ENCODE measurements at places on chromosomes 7 and 10.
A peak's percentile ranks its signal among the peaks of the same experiment; 100 is the strongest.

- no peak for DNase-seq
- no peak overlapping the region for H3K27ac ChIP-seq
- H3K27me3 ChIP-seq = no peaks in the 10 kb centered on the region
- no peaks in the 10 kb centered on the region for H3K4me1 ChIP-seq
Observed at GRCh38 chr7:14754631-14755030, 147.9 kb downstream of the DGKB start.

- peaks cover 15% of the 10 kb centered on the region for H3K36me3 ChIP-seq
- H3K4me3 ChIP-seq = peak overlapping the region; percentile 92
- H3K27me3 ChIP-seq = no peaks in the 10 kb centered on the region
Observed at GRCh38 chr7:24981171-24981951, 1.4 kb upstream of the OSBPL3 start.

GRCh38 chr10:128448796-128449195 is 322.6 kb upstream of the MKI67 start:
- no peaks in the 10 kb centered on the region for H3K4me1 ChIP-seq
- H3K36me3 ChIP-seq = no peaks in the 10 kb centered on the region
- DNase-seq = no peak
- H3K27ac ChIP-seq = no peak overlapping the region

DNA sequence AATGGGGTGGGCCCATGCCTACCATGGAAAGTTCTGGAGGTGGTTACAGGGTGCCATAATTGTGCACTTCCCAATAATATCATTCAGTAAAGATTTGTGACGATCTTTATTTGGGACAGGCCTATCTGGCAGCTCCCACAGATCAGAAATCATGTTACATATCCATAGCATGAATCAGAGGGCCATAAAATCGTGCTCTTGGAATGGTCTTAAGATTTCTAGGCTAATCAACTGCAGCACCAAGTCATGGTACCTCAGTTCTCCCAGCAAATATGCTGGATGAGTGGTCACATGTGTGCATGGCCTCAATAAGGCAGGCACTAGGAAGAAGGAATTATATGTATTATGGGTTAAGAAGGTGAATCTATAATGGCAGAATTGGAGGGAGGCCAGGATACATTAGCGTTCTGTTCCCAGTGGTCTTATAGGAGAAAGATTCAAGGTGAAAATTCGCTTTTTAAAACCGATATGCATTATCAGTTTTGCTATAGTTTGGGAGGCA is 134.7 kb downstream of the NRP1 start:
- H3K27ac ChIP-seq = no peak overlapping the region
- peaks cover 5% of the 10 kb centered on the region for H3K4me1 ChIP-seq
- no peaks in the 10 kb centered on the region for H3K36me3 ChIP-seq
- H3K4me3 ChIP-seq = no peak overlapping the region
- H3K27me3 ChIP-seq = peaks cover 8% of the 10 kb centered on the region

DNA sequence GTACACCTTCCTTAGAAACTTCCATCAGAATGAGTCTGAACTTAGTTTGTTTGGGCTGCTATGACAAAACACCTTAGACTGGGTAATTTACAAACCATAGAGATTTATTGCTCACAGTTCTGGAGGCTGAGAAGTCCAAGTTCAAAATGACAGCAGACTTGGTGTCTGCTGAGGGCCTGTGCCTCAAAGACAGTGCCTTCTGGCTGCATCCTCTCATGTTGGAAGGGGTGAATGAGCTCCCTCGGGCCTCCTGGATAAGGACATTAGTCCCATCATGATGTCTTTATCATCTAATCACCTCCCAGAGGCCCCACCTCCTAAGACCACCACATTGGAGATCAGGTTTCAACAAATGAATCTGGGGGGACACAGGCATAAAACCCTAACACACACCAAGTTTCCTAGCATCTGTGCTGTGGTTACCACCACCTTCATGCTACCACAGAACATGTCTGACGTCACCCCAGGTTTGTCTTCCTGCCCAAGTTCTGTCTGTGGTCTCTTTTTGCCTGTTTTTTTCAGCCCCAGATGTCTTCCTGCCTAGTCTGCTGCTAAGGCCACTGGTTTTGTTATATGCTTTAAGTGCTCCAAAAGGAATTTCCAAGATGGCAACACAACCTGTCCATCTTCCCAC is 150.9 kb upstream of the COBL start:
- H3K4me3 ChIP-seq = no peak overlapping the region
- no peak overlapping the region for H3K27ac ChIP-seq
- peaks cover 18% of the 10 kb centered on the region for H3K27me3 ChIP-seq
- no peaks in the 10 kb centered on the region for H3K36me3 ChIP-seq
- peak; percentile 27 for DNase-seq
- H3K4me1 ChIP-seq = peaks cover 23% of the 10 kb centered on the region

DNA sequence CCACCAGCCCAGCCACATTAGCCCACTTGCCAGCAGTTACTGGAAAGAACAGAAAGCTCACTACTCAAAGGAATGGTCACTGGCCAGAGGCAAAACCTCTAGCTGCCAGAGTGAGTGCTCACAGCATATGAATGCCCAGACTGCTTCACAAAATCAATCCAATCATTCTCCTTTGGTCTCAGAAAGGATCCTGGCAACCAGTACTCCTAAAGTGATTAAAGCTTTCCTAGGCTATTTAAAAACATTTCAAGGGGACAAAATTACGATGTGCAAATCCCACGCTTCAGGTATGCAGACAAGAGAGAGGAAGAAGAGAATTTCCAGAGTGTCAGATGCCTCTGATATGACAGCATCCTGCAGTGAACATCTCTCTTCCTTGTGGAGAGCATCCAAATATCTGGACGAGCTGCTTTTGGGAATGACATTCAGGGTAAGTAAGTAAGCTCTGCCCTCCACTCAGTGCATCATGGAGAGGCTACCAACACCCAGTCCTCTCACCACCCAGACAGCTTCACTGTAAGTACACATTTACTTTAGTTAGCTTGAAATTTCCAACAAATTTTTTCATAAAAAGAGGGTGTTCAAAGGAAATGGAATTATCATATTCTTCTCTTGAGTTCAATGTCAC is 25.1 kb downstream of the ICA1 start:
- no peak overlapping the region for H3K27ac ChIP-seq
- H3K36me3 ChIP-seq = no peaks in the 10 kb centered on the region
- no peak for DNase-seq
- H3K4me1 ChIP-seq = no peaks in the 10 kb centered on the region
- H3K27me3 ChIP-seq = peaks cover 11% of the 10 kb centered on the region
- no peak overlapping the region for H3K4me3 ChIP-seq

- no peak for DNase-seq
- no peaks in the 10 kb centered on the region for H3K27me3 ChIP-seq
- no peaks in the 10 kb centered on the region for H3K36me3 ChIP-seq
- no peaks in the 10 kb centered on the region for H3K4me1 ChIP-seq
- no peak overlapping the region for H3K4me3 ChIP-seq
Observed at GRCh38 chr7:77899516-77899915, 100.9 kb downstream of the PHTF2 start.

GRCh38 chr10:69807696-69808095 is 6.0 kb downstream of the COL13A1 start:
- no peak overlapping the region for H3K27ac ChIP-seq
- DNase-seq = no peak
- no peaks in the 10 kb centered on the region for H3K4me1 ChIP-seq
- no peaks in the 10 kb centered on the region for H3K36me3 ChIP-seq

- peak overlapping the region; percentile 30 for H3K4me3 ChIP-seq
- peak overlapping the region; percentile 94 for H3K27ac ChIP-seq
- DNase-seq = no peak
- peaks cover 1% of the 10 kb centered on the region for H3K36me3 ChIP-seq
- peaks cover 45% of the 10 kb centered on the region for H3K4me1 ChIP-seq
- no peaks in the 10 kb centered on the region for H3K27me3 ChIP-seq
Observed at GRCh38 chr7:21352540-21353387, 75.1 kb upstream of the SP4 start.

- no peak for DNase-seq
- no peak overlapping the region for H3K27ac ChIP-seq
- no peak overlapping the region for H3K4me3 ChIP-seq
Observed at GRCh38 chr10:124180044-124180745, 86.8 kb upstream of the CHST15 start.

- H3K36me3 ChIP-seq = peaks cover 2% of the 10 kb centered on the region
- no peak overlapping the region for H3K4me3 ChIP-seq
- H3K27me3 ChIP-seq = no peaks in the 10 kb centered on the region
- DNase-seq = no peak
- peaks cover 9% of the 10 kb centered on the region for H3K4me1 ChIP-seq
Observed at GRCh38 chr10:104937567-104937966, 296.5 kb downstream of the SORCS3 start.

- H3K4me3 ChIP-seq = peak within 1 kb of the TSS; percentile 90
- H3K4me1 ChIP-seq = peaks cover 40% of the 10 kb centered on the region
- peak within 1 kb of the TSS; percentile 94 for H3K27ac ChIP-seq
- no peaks in the 10 kb centered on the region for H3K27me3 ChIP-seq
Observed at GRCh38 chr10:26437637-26438461, at the start of gene APBB1IP. Gene APBB1IP, plus strand, starts transcription at chr10:26438341. Its CDS starts 53,986 bp downstream, at chr10:26492327.

DNA sequence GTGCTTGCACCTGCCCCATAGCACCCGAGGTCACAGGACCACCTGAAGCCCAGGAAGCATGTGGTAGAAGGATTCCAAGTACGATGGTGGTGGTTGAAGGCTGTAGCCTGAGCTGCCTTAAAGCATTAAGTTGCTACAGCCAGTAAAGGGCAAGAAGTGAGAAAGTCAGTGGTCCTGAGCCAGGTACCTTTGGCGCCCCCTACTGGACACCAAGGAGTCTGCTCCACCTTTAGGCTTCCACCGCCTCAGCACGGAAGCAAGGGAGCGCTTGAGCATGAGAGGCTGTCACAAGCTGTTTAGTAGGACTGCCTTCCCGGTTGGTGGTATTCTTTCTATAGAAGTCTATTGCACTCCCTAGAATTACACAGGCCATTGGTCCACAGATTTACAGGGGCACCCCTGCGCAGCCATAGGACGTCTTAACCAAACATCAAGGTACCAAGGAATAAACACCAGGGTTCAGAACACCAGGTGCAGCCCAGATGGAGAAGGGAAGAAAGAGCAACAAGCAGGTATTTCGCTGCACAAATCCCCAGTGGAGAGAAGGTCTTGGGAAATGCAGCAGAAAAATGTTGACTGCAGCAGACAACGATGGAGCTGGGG is 2.2 kb downstream of the CRTAC1 start:
- H3K27me3 ChIP-seq = peaks cover 69% of the 10 kb centered on the region
- no peaks in the 10 kb centered on the region for H3K36me3 ChIP-seq
- H3K27ac ChIP-seq = no peak overlapping the region
- no peak overlapping the region for H3K4me3 ChIP-seq

- DNase-seq = no peak
- no peak overlapping the region for H3K4me3 ChIP-seq
- H3K4me1 ChIP-seq = no peaks in the 10 kb centered on the region
- H3K36me3 ChIP-seq = no peaks in the 10 kb centered on the region
Observed at GRCh38 chr7:82221152-82221674, 222.4 kb downstream of the CACNA2D1 start.

DNA sequence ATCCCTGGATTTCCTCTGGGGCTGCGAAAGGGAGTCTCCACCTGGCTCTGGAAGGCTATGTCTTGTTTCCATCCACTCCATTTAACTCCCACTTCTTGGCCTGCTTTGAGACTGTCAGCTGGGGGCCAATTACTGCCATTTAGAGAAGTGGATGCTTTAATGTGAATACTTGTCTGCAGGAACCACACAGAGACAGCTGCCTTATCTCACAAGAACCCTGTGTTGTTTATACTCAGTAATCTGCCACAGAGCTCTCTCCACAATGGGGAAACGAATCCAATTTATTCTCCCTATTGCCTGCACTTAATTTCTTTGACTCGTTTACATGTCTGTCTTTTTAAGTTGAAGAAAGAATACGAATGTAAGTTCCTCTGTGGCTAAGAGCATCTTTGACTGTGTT is 787.0 kb upstream of the C7orf33 start:
- H3K4me3 ChIP-seq = no peak overlapping the region
- no peak overlapping the region for H3K27ac ChIP-seq
- H3K36me3 ChIP-seq = no peaks in the 10 kb centered on the region
- H3K4me1 ChIP-seq = no peaks in the 10 kb centered on the region
- no peaks in the 10 kb centered on the region for H3K27me3 ChIP-seq

GRCh38 chr7:73526896-73527821 is 5.1 kb upstream of the BAZ1B start:
- no peaks in the 10 kb centered on the region for H3K27me3 ChIP-seq
- peak overlapping the region; percentile 55 for H3K4me3 ChIP-seq
- H3K36me3 ChIP-seq = peaks cover 9% of the 10 kb centered on the region
- peak overlapping the region; percentile 89 for H3K27ac ChIP-seq

DNA sequence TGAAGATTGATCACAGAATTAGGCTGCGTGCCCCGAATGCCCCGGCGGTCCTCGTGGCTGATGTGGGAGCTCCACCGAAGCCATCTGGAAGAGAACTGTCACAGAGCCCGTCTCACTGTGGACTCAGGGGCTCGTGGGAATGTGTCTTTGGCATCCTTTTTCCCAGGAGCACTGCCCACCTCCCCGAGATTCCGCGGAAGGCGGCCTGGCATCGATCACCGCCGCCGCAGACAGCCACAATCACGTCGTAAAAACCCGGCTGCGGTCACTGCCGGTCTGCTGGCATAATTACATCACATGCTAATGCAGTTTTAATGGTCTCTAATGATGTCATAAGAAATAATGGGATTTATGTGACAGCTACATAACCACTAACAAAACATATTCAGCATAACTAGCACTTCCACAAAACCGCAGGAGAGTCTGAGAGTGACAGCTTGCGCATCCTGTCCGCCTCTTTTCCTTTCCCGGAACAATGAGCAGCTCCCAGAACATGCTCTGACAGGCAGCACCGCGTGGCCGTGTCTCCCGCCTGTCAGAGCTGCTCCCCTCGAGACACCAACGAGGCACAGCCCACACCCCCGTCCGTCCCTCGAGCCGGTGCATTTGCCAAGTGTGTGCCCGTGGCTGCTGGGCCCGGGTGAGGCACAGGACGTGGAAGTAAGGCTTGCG is 490.0 kb downstream of the PTPRN2 start:
- no peak overlapping the region for H3K27ac ChIP-seq
- DNase-seq = no peak
- no peaks in the 10 kb centered on the region for H3K36me3 ChIP-seq
- peaks cover 7% of the 10 kb centered on the region for H3K27me3 ChIP-seq
- H3K4me3 ChIP-seq = no peak overlapping the region

DNA sequence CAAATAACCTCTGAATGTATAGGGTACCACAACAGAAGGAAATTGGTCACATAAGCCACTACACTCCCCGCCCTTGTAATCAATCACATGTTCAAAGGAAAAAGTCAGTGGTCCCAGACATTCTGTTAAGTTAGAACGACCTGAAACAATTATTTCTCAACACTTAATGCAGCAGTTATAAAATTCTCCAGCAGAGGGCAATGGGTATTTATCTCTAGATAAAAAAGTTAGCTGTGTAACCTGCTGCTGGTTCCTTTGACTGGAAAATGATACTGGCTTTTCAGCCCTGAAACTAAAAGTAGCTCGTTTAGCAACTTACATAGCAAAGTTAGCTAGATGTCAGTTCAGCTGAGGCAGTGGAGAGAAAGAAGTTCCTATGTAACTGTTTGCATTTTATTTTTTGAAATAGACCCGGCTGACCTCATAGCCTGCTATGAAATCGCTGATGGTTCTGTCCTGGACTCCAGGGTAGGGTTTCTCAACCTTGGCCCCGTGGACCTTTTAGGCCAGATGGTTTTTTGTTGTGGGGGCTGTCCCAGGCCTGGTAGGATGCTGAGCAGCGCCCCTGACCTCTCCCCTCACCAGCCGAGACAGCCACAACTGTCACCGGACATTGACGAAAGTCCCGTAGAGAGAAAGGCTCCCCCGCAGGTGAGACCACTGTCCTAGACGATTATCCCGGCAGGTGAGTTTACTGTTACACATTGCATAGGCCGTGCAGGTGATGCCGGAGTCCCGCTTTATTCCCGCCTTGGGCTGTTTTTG is 40.2 kb upstream of the PROSER2 start:
- H3K4me1 ChIP-seq = peaks cover 6% of the 10 kb centered on the region
- peaks cover 7% of the 10 kb centered on the region for H3K27me3 ChIP-seq
- no peaks in the 10 kb centered on the region for H3K36me3 ChIP-seq
- no peak overlapping the region for H3K4me3 ChIP-seq

- DNase-seq = peak; percentile 41
- H3K4me1 ChIP-seq = peaks cover 8% of the 10 kb centered on the region
- H3K4me3 ChIP-seq = no peak overlapping the region
- no peak overlapping the region for H3K27ac ChIP-seq
- no peaks in the 10 kb centered on the region for H3K36me3 ChIP-seq
Observed at GRCh38 chr10:31242902-31243301, 76.1 kb upstream of the ZEB1 start.

Measured in activated naive CD8-positive, alpha-beta T cell treated with anti-CD3 and anti-CD28 coated beads for 36 hours (primary cell).